Stimulated activated CD4-positive, alpha-beta T cell treated with anti-CD3 and anti-CD28 coated beads, Interleukin-12 subunit alpha, Interleukin-12 subunit beta, amount 100 ng/mL, for 48 hours (primary cell): ENCODE measurements at places on chromosomes 4 and X.

GRCh38 chr4:13944095-13944511 lies 316.6 kb upstream of the BOD1L1 start:
- DNase-seq: no peak

GRCh38 chrX:110397339-110397738 lies 38.7 kb downstream of the RTL9 start:
- no peak for DNase-seq

- no peak for DNase-seq
Observed at GRCh38 chr4:129474698-129475097, 378.7 kb downstream of the C4orf33 start.

- no peak for DNase-seq
Observed at GRCh38 chrX:19958552-19959486, 32.0 kb downstream of the BCLAF3 start.

- DNase-seq: no peak
Observed at GRCh38 chr4:152709675-152710438, 30.1 kb upstream of the TMEM154 start.

DNA sequence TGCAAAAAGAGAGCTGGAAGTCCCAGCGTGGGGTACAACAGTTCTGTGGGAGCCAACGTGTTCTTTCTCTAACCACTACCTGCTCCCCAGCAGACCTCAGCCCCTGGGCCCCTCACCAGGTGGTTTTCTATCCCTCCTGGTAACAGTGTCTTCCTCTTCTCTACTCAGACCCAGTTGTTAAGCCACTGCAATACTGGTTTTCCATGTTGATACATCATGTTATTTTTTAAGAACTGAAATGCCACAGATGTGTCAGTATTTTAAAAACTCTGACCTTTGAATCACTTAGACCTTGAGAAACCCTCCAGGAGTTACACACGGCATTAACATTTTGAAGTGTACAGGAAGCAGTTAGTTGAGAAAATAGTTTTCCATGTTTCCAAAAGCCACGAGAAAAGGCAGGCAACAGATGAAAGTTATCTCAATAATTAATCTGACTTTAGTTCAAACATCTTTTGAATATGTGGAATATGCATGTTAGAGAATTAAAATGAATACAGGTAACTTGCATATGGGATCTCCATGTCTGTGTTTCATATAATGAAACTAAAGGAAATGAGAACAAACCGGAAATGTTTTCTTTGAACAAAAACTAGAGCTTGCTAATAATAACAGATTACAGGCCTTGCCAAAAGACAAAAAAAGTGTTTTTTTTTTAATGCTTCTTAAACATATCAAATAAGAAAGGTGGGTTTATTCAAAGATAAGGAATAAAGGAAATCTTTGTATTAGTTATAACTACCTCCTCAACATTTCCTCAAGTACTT lies 108.8 kb downstream of the ZNF827 start:
- no peak for DNase-seq

- no peak for DNase-seq
Observed at GRCh38 chrX:88425739-88426138, 321.3 kb upstream of the CPXCR1 start.

DNA sequence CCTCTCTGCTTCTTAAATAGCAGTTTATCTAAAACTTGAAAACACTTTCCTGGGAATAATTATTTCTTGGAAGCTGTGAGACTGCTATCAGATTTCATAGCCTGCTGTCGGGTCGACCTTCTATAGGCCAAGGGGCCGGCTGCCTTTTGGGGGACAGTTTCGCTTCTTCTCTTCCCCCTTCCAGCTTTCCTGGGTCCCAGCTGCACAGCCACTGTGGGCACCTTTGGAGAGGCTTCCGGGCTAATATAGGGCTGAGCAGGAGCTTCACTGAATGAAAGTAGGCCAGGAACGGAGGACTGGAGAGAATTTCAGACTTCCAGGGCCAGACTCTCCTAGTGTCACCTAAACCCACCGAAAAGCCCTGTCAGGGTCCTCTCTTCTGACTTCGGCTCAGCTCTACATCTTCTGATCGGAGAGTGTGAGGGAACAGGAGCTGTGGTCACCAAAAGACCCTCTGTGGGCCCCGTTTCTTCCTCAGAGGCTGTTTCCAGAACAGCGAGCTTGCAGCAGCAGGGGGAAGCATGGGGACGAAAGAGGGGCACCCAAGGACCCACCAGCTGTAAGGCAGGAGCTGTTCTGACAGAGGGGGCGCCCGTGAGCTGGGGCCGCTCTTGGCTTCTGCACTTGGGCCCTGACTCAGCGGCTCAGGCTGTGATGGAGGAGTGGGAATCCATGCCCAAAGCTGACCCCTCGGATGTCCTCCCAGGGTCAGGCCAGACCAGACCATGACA lies 620.6 kb downstream of the BCOR start:
- no peak for DNase-seq

DNA sequence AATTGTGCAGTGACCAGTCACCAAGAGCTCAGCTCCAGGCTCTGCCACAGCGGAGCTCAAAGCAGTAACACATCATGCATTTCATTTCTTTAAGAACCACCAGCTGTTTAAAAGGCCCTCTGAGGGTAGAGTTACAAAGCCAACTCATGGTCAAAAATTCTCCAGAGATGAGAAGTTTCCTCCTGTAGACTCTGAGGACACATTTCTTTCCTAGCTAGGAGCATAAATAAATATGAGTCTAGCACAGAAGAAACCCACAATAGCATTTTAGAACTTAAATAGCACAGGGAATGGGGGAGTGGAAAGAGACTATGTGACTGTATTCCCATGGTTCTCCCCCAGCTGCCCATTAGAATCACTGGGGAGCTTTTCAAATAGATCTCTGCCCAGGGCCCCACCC lies 6.5 kb upstream of the CRMP1 start:
- DNase-seq: no peak

- no peak for DNase-seq
Observed at GRCh38 chr4:168694667-168695066, 197.8 kb downstream of the PALLD start.

DNA sequence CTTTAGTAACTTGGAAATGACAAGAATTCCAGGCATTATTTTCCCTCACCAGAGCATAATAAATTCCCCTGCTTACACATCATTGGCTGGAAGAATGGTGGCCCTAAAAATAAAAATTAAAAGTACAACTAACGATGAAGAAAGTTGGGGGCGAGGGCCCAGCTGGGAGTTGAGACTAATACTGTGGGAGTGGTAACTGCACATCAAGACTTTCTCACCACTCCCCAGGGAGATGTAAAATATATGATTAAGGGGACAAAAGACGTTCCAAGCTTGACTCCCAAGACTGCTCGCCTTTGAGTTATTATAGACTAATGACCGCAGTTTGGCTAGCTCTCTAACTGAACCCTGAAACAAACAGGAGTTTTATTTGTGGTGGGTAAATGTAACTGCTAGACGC lies 30.0 kb downstream of the SMIM31 start:
- DNase-seq: no peak

GRCh38 chr4:61332693-61333092 lies 132.6 kb downstream of the ADGRL3 start:
- no peak for DNase-seq

GRCh38 chr4:26402458-26402857 lies 81.6 kb downstream of the RBPJ start:
- DNase-seq: no peak

DNA sequence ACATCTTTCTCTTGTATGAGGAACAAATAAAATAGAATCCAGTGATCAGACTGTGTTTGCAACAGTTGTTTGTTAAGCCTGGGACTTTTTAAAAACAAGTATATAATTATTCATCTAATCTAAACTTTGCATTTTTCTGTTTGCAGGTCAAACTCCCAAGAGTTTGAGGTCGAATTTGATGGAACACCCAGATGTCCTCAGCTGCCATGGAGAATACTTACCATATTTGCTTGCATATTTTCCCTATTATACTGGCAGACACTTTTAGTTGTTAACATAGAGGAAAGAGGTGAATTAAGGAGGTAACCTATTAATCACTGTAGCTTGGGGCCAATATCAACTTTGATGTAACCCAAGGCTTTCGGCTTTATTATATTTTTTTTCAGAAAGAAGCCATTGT lies 401.5 kb upstream of the DIPK2B start:
- DNase-seq: no peak

DNA sequence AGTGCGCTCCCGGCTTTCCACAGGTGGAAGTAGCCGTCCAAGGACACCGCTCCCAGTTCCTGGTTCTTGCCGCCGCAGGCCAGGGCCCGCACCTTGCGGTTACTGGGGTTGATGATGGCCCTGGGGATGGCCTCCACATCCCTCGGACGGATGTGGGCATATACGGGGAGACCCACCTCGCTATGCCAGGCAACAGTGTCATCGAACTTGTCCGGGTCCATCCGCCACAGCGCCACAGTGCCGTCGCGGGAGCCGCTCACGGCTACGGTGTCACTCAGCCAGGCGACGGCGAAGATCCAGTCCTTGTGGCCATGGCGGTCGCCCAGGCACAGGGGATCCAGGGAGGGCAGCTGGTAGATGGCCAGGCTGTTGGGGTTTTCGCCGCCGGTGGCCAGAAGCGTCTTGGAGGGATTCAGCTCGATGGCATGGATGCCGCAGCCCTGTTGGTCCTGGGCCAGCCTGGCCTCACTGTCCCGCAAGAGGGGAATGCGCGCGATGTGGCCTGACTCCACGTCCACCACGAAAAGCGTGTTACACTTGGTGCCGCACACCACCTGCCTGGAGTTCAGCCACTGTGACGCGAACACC lies 795 bp downstream of the DCAF12L1 start:
- DNase-seq: no peak

- DNase-seq: peak; percentile 5
Observed at GRCh38 chrX:68443155-68443868, 10.0 kb upstream of the OPHN1 start.

GRCh38 chr4:3480528-3481112 lies 17.5 kb downstream of the DOK7 start:
- peak; percentile 85 for DNase-seq

DNA sequence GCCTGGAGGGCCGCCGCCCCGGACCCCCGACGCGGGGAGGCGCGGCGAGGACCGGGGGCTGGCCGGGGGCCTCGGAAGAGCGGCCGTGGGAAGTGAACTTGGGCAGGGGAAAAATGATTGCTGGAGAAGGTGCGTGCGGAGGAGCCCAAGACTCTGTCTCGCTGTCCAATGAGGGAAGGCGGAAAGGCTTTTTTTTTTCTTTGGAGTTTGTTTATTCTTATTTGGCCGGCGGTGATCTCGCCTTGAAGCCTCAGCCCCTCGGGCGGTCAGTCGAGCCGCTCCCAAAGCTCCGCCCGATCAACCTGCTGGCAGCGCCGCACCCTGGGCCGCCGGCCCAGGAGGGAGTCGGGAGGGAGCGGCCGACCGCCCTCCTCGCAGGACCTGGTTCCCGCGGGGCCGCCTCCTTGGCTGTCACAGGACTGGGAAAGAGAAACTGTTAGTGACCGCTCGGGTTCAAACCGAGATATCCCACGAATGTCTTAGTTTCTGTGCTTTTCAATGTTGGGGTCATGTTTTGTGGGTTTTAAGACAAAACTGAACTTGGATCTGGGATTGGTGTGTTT lies 2.5 kb downstream of the CPEB2 start:
- DNase-seq: peak; percentile 8

DNA sequence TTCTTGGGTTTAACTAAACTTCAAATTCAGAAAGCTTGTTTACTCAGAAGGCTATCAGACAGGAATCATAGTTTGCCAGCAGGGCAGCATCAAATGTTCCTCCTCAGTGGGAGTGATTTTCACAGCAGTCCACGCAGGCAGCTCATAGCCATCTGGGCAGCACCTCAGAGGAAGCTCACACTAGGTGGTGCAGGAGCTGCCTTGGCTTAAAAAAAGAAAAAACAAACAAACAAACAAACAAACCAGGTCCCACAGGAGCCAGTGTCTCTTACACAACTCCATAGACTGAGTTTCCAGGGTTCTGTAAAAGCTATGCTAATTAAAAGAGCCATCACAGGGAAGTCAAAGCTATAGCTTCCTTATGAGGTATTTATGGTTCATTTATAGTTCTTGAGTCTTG lies 10.5 kb upstream of the KLHL5 start:
- no peak for DNase-seq

GRCh38 chr4:188934320-188934962 lies 795.2 kb downstream of the TRIML1 start:
- no peak for DNase-seq

GRCh38 chr4:24423670-24424069 lies 160.7 kb downstream of the DHX15 start:
- DNase-seq: no peak

DNA sequence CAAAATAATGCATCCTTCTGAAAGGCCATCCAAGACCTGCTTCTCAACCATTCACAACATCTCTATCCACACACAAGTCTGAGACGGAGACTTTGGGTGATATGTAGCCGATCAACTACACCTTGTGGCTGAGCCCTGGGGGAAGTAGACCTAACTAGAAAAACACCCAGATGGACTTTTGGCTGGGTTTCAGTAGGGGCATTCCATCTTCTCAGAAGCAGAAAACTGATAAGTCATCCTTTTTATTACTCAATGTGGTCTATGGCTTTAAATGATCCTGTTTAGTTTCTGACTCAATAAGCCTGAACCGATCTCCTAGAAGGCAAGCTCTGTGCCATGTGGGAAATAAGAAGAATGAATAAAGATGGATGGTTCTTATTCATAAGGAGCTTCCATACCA lies 82.5 kb upstream of the AFF2 start:
- DNase-seq: no peak

DNA sequence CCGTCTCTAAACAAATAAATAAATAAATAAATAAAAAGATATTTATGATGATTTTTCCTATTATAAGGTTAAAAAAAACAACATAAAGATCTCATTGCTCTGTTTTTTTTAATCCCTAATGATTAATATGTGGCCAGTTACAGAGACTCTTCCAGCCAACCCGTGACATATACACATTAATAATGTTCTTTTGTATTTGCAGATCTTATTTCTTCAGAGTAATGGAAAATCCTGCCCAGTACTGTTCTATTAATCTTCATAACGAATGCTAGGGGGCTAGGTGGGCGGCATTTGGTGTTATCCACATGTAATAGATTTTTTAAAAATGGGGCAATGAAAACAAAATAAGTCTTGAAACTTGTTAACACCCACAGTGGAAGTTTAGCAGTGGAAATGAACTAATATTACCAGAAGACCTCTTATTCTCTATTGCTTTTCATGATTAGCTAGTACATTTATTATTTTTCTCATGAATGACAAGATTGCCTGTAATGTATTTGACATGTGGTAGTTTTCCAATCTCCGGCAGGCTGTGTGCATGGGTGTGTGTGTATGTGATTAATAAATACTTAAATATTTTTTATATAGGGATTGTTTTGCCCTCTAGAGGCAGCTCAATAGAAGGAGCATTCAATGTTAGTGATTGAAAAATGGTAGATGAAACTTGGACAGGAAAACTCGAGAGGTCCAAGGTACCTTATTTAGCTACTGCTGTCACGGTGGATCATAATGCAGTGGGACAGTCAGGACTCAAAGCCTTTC lies 457.4 kb downstream of the IL1RAPL1 start:
- DNase-seq: no peak

GRCh38 chr4:2423066-2423465 lies 4.3 kb downstream of the CFAP99 start:
- DNase-seq: no peak
